Activated T-cell treated with anti-CD3 and anti-CD28 coated beads, Interleukin-2, amount 50 U/mL, for 48 hours (primary cell): ENCODE measurements at places on chromosomes 13 and 19.
A peak's percentile ranks its signal among the peaks of the same experiment; 100 is the strongest.

- DNase-seq, result no peak
Measured at GRCh38 chr19:36401475-36401874, 17.0 kb downstream of the ZFP82 start.

DNA sequence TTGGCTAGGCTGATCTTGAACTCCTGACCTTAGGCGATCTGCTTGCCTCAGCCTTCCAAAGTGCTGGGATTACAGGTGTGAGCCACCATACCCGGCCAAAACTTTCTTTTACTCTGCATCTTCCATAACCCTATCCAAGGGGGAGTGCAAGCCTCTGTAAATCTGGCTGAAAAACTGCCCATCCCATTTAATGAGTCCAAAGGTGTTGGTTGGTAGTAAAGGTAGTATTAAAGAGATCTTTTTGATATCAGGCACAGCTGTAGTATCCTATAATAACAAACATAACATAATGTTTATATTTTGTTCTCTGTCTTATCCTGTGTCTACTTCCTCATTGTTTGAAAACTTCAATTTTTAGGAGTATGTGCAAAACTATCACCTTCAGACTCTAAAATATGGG lies 559.8 kb upstream of the ATXN8OS start:
- DNase-seq, result no peak

GRCh38 chr19:53553865-53554791 lies 16.2 kb downstream of the ZNF331 start:
- DNase-seq, result peak; percentile 92

GRCh38 chr19:751501-752341 lies 809 bp downstream of the MISP start:
- DNase-seq, result no peak

DNA sequence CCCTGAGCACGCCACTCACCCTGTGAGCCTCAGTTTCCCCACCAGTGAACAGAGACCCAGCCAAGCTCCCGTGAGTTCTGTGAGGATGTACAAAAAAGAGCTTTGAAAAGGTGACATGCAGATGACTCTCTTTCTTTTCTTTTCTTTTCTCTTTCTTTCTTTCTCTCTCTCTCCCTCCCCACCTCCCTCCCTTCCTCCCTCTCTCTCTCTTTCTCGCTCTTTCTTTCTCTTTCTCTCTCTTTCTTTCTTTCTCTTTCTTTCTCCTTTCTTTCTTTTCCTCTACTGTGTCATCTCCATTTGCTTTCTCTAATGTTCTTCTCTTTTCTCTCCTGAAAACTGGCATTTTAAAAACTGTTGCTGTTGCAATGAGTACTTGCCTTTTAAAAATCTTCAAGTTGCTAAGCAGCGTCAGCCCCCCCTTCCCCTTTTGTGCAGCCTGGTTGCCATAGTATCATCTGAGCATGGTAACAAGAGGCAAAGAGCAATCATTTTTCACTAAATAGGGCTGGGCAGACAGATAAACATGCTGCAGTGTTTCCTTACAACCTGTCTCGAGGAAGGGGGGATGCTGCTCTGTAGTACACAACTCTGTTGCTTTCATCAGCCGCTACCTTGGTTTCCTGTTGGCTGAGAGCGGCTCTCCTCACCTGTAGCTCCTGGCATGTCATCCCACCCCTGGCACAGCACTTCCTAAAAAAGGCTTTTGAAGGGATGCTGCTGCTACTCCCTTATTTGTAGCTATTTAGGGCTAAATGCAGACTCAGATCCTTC lies 108.7 kb upstream of the MBNL2 start:
- DNase-seq, result no peak

GRCh38 chr19:4374498-4375163 lies 25.7 kb downstream of the SH3GL1 start:
- no peak for DNase-seq

GRCh38 chr13:40338217-40338616 lies 328.2 kb downstream of the FOXO1 start:
- DNase-seq, result no peak

DNA sequence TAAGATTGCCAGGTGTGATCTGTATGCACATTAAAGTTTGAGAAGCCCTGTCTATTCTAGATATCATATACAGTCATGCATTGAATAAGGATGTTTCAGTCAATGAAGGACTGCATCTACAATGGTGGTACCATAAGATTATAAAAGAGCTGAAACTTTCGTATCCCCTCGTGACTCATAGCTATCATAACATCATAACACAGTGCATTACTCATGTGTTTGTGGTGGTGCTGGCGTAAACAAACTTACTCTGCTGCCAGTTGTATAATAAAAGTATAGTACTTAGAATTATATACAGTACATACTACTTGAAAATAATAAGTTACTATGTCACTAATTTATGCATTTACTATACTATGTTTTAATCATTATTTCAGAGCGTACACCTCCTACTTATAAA lies 489.3 kb downstream of the GPC6 start:
- no peak for DNase-seq

DNA sequence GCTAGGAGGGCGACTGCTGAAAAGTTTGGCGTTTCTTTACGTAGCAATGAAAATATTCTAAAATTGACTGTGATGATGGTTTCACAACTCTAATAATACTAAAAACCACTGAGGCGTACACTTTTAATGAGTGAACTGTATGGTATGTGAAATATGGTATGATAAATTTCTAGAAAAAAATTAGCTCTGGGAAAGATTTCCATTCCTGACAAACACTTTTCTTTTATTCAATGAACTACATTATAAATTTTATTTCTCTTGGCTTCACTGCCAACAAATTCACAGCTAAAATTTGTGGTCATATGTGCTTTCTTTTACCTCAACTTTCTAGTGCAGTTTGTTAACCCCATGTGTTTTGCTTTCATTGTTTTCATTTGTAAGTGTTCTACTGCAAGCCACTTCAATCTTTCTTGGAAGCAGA lies 11.1 kb downstream of the ZC3H13 start:
- no peak for DNase-seq

- DNase-seq, result no peak
Measured at GRCh38 chr13:41148419-41149283, 16.0 kb upstream of the KBTBD6 start.

DNA sequence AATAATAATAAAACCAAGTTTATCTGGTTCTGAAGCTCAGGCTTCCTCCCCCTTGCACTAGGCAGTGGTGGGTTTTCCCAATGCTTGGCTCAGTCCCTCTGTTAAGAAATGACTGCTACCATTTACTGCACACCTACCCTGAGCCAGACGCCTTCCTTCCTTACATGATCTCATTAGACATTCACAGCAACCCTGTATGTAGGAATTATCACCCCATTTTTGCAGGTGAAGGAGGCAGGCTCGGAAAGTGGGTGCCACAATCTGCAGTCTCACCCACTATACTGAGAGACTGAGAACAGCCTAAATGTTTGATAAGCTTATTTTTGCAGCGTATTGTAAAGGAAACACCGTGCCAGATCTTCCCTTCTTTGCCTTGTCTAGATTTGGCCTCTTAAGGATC lies 18.3 kb upstream of the CACNG8 start:
- DNase-seq, result no peak

GRCh38 chr19:35115177-35115951 lies at the start of gene FXYD3:
Gene FXYD3 (plus strand): TSS chr19:35115823. CDS start chr19:35119377, 3,554 bp downstream.
- no peak for DNase-seq

- no peak for DNase-seq
Measured at GRCh38 chr19:7391218-7391670, 42.5 kb downstream of the ARHGEF18 start.

GRCh38 chr19:41696402-41697197 lies 8.5 kb upstream of the CEACAM7 start:
- no peak for DNase-seq

GRCh38 chr19:1262623-1263123 lies 6.5 kb upstream of the CIRBP start:
- no peak for DNase-seq

- no peak for DNase-seq
Measured at GRCh38 chr13:99975626-99976025, 4.1 kb upstream of the ZIC5 start.

DNA sequence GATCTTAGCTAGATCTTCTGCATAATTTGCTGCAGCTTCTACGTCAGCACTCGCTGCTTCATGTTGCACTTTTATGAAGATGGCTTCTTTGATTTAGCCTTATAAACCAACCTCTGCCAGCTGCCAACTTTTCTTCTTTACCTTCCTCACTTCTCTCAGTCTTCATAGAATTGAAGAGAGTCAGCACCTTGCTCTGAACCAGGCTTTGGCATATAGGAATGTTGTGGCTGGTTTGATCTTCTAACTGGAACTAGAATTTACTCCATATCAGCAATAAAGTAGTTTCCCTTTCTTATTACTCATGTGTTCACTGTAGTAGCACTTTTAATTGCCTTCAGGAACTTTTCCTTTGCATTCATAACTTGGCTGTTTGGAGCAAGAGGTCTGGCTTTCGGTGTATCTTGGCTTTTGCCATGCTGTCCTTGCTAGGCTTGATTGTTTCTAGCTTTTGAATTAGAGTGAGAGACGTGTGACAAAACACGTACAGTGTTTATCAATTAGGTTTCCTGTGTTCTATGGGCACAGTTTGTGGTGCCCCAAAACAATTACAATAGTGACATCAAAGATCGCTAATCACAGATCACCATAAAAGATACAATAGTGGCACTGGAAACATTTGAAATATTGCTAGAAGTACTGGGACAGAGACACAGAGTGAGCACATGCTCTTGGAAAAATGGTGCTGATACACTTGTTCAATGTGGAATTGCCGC lies 50.7 kb downstream of the NDFIP2 start:
- no peak for DNase-seq

DNA sequence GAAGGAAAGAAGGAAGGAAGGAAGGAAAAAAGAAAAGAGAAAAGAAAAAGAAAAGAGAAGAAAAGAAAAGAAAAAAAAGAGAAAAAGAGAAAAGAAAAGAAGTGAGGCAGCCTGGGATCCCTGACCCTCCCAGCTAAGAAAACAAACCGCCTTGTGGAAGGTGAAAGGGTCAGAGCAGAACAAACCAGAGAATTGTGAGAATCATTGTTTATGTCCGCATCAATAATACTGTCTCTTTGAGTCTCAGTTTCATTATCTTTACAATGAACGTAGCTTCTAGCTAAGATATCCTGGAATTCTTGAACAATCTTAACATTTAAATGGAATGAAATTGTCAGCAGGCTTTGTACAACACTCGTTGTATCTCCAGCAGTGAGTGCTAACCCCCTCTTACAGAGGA lies 66.4 kb upstream of the SERP2 start:
- no peak for DNase-seq

- no peak for DNase-seq
Measured at GRCh38 chr19:50821622-50822021, 2.0 kb downstream of the KLK1 start.

DNA sequence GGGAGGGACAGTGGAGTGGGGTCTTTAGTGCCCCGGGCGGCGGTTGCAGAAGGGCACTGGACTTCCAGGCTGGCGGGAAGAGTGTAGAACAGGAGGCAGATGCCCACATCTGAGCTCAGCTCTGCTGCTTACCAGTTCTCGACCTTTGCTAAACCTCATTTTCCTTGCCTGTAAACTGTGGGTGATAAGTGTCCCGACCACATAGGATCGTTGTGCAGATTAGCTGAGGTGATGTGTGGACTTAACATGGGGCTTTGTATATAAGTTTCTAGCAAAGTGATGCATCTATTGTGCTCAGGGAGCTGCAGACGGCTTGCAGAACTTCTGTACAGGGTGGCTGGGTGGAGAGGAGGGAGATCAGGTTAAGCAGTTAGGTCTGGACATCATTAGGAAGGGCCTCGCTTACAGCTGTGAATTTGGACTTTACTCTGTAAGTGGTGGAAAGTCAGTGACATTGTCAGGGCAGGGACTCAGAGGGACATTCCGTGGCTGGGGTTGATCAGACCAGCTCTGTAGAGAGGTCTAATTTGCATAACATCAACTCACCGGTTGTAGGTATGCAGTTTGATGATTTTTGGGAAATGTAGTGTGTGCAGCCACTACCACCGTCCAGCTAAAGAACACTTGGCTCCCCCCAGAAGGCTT lies 70.0 kb downstream of the SPATA13 start:
- DNase-seq, result no peak

- DNase-seq, result no peak
Measured at GRCh38 chr13:34867590-34867989, 74.5 kb upstream of the NBEA start.

- DNase-seq, result peak; percentile 45
Measured at GRCh38 chr13:94419304-94419924, 60.1 kb downstream of the DCT start.

DNA sequence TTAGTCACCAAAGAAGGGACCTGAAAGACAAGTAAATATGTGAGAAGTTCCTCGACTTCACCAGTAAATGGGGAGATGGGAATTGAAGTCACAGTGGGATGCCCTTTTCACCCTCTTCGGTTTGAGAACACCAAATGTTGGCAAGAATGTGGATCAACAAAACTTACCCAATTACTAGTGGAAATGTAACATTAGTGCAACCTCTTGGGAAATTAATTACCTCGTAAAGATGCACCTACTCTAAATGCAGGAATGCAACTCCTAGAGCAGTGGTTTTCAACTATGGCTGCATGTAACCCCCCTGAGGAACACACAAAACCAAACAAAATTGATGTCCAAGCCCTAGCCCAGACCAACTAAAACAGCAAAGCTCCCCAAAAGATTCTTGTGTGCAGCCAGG lies 78.1 kb downstream of the LNX2 start:
- no peak for DNase-seq

GRCh38 chr19:5578097-5578846 lies 10.5 kb upstream of the TINCR start:
- DNase-seq, result peak; percentile 81

GRCh38 chr13:36475468-36475867 lies 43.2 kb downstream of the CCNA1 start:
- no peak for DNase-seq

DNA sequence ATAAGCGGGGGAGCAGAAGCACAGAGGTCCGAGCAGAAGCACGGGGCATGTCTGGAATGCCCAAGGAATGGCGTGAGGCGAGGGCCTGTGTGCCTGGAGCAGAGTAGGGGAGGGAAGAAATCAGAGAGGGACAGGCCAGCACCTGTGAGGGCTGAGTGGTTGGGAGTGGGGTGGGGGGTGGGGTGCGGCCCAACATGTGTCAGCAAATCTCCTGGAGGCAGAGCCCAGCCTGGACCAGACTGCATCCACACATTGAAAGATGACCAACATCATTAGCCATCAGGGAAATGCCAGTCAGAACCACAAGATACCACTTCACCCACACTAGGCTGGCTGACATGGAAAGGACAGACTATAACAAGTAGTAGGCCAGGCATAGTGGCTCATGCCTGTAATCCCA lies 11.2 kb downstream of the CLASRP start:
- DNase-seq, result no peak

DNA sequence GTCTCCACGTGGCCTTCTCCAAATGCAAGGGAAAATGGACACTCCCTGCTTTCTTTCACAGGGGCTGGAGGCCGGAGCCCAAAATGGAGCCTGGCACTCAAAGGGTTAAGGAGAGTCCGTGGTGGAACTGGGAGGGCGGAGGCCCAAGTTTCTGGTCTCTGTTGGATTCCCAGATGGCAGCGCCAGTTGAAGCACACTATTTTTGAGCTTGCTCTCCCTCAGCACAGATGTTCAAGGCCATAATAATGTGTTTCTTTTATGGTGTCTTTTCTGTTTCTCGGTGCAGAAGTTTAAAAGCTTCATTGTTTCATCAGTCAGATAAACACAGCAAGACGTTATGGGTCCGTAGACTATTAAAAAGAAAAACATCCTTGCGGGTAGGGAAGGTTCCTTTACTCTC lies 67.6 kb downstream of the TNFRSF19 start:
- no peak for DNase-seq
